ENCODE measurements at places on chromosomes 16 and 17.

DNA sequence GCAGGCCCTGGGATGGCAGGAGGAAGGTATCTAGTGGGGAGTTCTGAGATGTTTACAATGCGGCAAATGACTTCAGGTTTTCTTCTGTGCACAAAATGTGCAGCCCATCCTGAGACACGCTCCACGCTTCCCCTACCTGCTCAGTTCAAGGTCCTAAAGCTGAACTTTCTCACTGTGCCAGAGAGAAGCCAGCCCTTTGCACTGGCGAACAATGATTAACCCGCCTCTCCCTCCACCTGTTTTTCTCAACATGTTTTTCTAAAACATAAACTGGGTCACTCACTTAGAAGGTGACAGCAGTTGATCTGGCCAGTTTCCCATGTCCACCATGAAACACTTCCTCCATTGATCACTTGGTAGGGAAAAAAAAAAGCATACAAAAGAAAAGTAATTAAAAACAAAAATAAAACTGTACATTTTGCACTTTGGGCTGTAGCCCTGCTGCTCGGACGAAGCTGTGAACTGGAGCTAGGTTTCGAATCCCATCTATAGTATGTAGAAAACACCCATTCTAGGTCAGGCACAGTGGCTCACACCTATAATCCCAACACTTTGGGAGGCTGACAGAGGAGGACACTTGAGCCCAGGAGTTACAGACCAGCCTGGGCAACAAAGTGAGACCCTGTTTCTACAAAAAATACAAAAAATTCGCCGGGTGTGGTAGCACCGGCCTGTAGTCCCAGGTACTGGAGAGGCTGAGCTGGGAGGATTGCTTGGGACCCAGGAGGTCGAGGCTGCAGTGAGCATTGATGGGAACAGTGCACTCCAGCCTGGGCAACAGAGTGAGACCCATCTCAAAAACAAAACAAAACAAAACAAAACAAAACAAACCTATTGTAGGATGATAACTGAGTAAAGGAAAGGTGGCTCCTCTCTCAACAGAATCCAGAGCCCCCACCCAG lies 6.1 kb upstream of the G6PC1 start:
- DNase-seq, result no peak

DNA sequence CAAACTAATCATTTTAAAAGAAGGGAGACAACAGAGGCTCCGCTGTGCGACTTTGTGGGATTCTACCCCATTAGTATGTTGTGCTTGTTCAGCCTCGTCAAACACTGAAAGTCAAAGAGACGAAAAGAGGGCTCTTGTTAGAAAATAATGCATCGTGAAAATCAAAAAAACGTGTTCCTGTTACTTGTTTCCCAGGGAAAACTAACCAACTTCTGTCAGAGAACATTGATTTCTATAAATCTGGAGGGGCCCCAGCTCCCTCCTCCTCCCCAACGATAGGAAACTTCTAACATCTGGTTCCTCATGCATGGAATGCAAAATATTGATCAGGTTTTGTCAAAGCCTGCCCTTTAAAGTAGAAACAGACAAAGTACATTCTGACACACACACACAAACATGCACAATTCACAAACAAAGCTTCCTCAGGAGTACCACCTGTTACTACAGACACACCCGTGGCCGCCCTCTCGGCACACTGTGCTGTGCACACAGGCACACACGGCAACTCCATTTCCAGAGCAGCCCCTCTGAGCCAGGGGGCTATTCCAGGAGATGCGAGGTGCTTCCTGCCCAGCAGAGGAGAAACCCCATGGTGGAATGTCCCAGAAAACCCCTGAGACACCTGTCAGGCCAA lies 151.3 kb downstream of the ZFHX3 start:
- no peak for DNase-seq

- DNase-seq, result no peak
Measured at GRCh38 chr17:61594294-61594825, 3.3 kb upstream of the NACA2 start.

GRCh38 chr17:31686495-31686894 lies 172.5 kb downstream of the COPRS start:
- DNase-seq, result no peak

DNA sequence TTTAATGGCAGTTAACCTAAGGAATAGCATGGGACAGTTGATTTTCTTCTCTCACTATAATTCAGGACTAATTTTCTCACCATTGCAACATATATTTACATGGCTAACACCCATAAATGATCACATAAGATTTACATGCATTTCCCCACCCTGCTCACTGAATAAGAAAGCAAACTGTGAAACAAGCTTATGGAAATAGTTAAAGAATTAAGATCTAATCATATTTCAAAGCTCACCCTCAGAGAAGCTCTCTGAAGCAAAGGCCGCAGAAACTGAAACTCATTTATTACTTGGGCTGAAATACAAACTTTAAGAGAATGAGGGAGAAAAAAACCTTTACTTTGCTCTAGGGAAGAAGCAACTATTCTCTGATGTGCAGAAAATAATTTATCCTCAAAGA lies 218.7 kb upstream of the AXIN2 start:
- DNase-seq, result no peak

GRCh38 chr16:57676553-57677085 lies 8.5 kb downstream of the ADGRG3 start:
- no peak for DNase-seq

GRCh38 chr17:78346605-78347250 lies 13.1 kb downstream of the SOCS3 start:
- DNase-seq, result no peak

GRCh38 chr17:81435652-81436293 lies 40.5 kb downstream of the BAHCC1 start:
- no peak for DNase-seq

DNA sequence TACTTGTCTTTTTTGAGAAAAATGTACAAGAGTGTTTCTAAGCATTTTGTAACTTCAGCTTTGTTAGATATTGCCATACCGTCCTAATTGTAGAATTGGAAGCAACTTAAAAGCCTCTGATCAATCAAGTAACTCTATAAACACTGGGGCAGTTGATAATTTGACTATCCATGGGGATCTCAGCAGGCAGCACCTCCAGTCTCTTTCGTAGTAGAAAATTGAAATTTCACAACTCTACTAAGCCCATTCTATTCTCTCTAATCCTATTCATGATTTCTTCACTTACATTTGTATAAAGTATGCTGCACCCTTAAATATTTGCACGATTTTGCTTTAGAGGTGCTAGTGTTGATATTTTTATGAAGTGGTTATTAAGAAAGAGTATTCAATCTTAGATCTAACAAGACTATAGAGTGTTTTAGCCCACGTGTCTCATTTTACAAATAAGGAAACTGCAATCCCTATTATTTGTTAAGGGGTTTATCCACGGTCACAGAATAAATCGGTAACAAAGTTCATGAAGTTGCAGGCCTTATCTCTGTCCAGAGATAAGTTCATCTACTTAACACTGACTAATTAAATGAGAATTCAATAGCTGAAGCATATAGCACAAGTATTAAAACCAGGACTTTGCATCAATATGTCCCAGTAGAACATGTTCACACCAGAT lies 10.9 kb downstream of the ABCA6 start:
- no peak for DNase-seq

DNA sequence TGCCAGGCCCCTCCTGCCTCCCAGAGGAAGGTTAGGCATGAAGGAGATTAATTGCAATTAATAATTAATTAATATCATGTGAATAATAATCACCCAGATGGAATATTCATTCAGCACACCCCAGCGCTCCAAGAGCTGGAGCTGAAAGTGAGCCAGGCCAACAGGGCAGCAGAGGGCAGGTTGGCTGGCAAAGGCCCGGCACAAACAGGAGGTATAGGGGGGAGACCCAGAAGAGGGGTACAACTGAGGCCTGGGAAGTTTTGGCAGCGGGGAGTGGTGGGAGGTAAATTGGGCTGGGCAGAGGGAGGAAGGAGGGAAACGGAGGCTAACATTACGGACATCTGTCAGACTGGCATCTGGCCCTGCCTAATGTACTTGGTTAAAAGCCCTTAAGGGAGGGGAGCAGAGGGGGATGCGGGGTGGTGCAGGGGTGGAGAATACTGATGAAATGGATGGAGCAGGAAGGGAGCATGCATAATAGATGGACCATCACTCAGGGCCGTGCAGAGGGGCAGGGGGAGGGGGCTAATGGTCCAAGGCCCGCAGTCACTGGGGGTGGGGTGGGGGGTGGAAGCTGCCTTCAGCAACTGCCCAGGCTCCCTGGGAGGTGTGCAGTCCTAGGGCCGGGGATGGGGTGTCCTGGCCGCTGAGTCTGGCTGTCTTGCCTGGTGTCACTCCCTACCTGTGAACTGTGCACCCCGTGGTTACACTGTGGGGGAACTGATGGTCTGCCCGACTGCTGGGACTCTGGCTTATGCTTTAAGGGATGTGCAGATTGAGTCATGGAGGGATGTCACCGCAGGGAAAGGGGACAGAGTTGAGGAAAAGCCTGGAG lies 1.9 kb downstream of the ADAM11 start:
- DNase-seq, result no peak

DNA sequence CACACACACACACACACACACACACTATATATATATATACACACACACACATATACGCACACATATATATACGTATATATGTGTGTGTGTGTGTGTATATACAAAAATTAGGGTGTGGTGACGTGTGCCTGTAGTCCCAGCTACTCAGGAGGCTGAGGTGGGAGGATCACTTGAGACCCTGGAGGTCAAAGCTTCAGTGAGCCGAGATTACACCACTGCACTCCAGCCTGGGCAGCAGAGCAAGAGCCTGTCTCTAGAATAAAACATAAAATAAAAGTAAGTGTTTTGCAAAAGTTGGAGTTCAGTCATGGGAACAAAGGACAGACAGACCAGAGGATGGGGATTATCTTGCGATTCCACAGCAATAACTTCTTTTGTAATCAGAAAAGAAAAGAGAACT lies 10.8 kb downstream of the NUPR1 start:
- no peak for DNase-seq

- no peak for DNase-seq
Measured at GRCh38 chr16:53881371-53881770, 177.4 kb downstream of the FTO start.

All from activated T-cell treated with anti-CD3 and anti-CD28 coated beads, Interleukin-2, amount 50 U/mL, for 48 hours (primary cell).